Activated naive CD4-positive, alpha-beta T cell treated with anti-CD3 and anti-CD28 coated beads for 36 hours (primary cell): ENCODE measurements at places on chromosomes 3 and 15.

- DNase-seq: no peak
Observed at GRCh38 chr3:142235690-142236089, 10.3 kb upstream of the GK5 start.

- no peak for DNase-seq
Observed at GRCh38 chr3:56219894-56220805, 248.1 kb downstream of the ERC2 start.

DNA sequence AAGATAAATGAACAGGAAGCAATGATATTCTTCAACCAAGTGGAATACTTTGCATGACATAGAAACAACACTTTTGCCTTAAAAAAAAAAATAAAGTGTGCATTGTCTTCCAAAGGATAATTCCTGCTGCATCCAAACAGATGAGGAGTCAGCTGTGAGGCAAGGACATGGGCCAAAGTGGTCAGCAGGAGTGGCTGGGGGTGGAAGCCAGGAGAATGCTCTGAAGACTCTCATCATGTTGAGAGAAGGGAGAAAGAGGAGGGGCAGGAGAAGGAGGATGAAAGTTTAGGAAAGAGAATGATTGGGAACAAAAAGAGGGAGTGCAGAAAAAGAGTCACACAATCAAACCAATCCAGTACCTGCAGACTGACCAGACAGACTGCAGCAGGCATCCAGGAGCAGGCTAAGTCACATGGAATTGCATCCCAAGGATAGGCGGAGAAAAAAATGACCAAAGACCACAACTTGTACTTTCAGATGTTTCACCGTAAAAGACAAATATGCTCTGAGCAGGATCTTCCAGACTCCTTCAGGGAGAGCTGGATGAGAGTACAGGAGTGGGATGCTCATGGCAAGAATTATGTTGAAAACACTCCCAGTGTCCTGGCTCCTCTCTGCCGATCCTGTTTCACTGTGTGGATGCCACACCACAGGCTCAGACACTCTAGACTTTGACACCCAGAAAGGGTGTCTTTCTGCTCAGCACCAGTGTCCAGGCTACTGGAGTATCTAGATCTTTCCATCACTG lies 11.9 kb downstream of the ABI3BP start:
- DNase-seq: no peak

DNA sequence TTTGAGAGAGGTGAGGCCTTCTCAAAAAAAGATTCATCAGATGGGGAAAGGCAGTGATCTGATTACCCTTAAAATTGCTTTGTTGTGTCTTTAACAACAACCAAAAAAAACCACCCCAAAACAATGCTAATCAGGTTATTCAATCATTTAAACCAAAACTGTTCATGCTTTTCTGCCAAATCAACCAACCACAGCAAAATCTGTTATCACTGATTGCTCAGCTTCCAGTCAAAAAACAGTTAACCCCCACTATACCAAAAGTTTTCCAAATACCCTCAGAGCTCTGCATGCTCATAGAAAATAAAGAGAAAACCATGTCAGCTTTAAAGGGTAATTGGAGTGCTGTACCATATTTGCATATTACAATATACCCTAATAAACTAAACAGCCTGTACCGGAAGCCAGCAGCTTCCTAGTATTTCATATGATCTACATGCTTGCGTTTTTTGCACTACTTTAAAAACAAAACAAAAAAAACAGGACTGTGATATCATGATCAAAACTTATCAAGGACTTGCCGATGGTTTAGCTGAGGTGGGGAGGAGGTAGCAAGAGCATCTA lies 22.8 kb downstream of the SATB1 start:
- peak; percentile 8 for DNase-seq

DNA sequence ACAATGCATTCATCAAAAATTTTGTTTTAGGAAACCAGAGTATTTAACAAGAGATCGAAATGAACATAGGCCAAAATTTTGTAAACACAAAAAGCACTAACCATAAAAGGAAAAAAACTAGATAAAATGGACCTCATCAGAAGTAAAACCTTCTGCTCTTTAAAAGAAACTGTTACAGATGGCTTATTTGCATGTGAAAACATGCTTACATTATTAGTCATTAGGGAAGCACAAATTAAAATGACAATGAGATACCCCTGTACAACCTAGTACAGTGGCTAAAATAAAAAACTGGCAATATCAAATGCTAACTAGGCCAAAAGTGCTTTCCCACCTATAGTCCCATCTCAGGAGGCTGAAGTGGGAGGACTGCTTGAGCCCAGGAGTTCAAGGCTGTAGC lies 19.3 kb downstream of the UBR1 start:
- no peak for DNase-seq

DNA sequence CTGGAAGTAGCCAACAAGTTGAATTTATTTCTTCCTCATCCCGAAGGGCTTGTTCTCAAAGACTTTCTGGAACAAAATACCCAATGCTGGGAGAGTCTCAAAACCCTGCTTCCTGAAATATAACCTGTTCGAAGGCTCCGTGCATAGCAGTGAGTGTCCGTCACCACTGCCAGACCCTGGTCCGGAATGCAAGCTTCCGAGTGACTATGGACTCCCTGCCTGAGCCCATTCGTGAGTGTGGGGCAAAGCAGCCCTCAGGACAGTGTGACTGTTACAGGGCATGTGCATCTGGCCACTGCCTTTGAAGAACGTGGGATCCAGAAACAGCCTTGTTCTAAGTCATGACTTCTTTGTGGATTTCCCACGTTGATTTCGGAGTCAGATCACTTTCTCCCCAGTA lies 214.5 kb upstream of the IGF1R start:
- DNase-seq: no peak

DNA sequence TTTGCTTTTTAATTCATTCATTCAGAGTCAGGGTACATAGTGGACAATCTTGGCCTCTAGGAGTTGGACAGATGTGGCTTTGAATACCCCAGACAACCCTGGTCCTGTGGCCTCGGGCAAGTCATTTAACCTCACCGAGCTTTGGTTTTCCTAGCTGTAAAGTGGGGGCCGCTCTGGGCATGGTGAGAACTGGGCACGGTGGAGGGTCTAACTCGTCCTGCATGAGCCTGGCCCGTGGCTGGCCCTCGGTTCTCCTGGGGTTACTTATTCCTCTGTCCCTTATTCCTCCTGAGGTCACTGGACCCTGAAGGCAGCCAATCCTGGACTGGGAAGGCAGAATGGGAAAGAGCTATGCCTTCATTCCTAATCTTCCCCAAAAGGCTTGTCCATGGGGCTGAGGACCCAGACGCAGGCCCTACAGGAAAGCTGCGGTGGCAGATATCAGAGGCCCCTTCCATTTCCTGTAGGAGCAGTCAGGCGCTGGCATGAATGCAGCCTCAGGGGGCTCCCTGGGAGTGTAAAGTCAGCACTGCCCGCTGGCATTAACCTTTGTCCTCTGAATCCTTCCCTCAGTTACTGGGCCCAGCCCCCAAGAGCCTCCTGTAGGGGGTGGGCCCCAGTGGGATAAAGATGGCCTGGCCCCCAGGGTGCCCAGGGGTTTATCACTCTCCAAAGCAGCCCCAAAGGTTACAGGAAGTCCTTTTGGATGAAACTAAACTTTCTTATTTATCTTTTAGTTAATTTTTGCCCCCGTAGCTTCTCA lies 17.9 kb upstream of the SEC13 start:
- no peak for DNase-seq

GRCh38 chr3:129622226-129622874 lies 15.9 kb upstream of the PLXND1 start:
- no peak for DNase-seq

- no peak for DNase-seq
Observed at GRCh38 chr3:10011631-10012030, 14.6 kb upstream of the FANCD2 start.

GRCh38 chr3:114635878-114636277 lies 342.1 kb downstream of the TIGIT start:
- no peak for DNase-seq
